SJCRH30 (cell line): ENCODE measurements at places on chromosomes 5 and 9.
A peak's percentile ranks its signal among the peaks of the same experiment; 100 is the strongest.

DNA sequence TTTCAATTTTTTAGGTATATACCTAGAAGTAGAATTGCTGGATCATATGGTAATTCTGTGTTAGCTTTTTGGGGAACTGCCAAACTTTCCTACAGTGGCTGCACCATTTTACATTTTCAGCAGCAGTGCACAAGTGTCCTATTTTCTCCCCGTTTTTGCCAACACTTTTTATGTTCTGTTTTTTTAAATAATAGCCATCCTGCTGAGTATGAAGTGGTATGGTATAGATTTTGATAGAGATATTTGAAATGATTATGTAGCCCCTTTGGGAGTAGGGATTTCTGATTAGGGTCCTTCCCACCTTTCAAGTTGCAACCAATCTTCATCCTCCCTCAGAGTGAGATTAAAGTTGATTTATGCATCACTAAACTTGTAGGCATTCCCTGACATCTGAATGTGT, 76.5 kb downstream of the ARHGEF28 start:
- DNase-seq, result no peak

GRCh38 chr5:171961117-171961516, 45.3 kb downstream of the FBXW11 start:
- DNase-seq, result no peak

GRCh38 chr5:132176521-132176945, 51.1 kb downstream of the P4HA2 start:
- no peak for DNase-seq

GRCh38 chr9:1272488-1272887, 222.3 kb downstream of the DMRT2 start:
- DNase-seq, result no peak

DNA sequence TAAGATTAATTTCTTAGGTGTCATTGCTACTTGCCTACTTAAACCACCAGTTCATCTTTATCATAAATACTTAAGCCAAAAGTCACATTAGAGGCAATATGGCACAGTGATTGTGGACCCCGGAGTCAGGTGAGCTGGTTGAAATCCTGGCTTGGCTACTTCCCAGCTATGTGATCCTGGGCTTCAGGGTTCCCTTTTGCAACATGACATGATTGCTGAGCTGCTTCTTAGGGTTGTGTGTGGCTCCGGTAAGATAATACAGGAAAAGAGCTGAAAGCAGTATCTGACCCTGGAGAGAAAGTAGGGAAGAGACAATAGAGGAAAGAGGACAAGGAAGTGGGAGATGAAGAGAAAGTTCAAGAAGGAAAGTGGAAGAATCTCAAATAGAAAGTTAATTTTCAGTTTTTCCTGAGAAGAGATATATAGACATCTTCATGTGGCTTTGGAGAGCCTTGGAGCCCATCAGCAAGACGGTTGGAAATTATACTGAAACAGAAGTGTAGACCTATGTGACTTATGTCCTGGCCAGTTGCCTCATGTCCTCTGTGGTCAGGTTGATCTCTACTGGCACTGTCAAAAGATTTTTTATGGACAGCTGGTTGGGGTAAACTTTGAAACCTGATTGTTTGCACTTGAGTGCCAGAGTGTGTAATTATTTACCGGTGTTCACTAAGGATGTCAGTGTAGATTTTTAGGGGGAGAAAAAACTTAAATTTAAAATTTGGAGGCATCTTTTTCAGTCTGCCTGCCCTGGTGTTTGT, 93.2 kb downstream of the GHR start:
- DNase-seq, result peak; percentile 50

- DNase-seq, result no peak
Observed at GRCh38 chr5:5139336-5139776, 774 bp upstream of the ADAMTS16 start.

GRCh38 chr9:14079440-14079839, 234.5 kb downstream of the NFIB start:
- DNase-seq, result no peak

- DNase-seq, result no peak
Observed at GRCh38 chr5:72286798-72287197, 33.2 kb downstream of the MRPS27 start.

DNA sequence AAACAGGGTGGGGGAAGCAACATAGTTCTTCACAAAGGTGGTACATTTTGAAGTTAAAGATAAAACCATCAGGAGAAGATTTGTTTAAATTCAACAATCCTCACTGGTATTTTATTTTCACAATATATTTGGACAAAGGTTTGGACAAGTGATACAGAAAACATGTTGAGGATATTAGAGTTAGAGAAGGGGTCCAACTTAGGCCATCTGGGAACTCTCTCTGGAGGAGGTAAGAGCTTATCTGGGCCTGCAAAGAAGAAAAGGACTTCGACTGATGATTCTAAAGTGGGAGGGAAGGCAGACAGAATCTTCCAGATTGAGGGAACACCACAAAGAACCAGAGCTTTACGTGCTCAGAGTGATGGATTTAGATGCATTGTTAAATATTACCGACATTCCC, 58.5 kb downstream of the SGCD start:
- DNase-seq, result no peak
